ENCODE measurements at places on chromosomes 6 and 20.
A peak's percentile ranks its signal among the peaks of the same experiment; 100 is the strongest.

DNA sequence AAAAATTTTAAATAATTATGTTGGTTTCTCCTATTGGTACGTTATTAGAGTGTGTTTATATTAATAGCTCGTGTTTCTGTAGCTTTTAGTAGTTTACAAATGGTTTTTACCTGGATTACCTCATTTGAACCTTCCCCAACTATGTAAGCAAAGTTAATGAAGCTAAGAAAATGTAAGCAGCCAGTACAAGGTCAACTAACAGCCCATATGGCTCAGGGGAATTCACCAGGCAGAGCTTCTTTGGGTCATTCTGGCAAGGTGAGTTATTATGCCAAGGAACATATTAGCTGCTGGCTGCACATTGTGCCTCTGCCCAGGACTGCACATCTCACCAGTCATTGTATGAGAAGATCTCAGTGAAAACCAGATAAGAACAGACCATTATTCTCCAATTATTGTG is 27.0 kb upstream of the MARCKS start:
- DNase-seq: no peak

DNA sequence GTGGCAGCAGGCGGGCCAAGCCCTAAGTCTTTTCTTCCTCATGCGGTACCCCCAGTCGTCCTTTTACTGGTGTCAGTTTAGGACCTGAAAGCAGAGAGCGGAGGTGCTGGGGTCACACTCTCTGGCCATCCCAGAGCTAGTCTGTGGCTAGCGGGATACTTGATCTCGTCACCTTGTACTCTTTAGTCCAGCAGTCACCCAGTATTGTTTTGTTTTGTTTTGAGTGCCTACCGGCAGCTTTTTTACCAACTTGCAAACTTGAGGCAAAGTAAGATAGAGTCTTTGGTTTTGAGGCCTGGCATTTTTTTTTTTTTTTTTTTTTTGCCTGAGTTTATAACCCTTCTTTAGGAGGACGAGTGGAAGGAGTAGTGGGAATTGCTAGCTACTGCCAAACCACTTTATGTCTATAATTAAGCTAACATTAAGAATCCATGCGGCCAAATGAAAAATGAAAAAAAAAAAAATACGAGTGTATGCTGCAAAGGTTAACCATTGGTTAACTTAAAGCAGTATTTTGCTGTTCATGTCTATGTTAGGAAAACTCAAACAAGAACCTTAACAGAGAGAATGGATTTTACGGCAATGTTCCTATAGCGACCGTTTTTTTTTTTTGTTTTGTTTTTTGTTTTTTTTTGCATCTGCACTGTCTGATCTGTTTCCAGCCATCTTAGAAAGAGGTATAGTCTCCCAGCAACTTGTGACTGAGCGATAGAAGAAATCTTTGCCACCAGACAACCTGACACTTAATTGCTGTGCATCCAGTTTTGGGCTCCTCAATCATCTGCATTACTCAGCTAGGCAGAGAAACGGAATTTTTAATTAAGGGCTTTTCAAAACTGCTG is 56.9 kb downstream of the FAM217A start:
- no peak for DNase-seq

GRCh38 chr6:44201200-44201599 is 15.5 kb upstream of the MYMX start:
- no peak for DNase-seq

GRCh38 chr6:89022798-89023197 is 57.8 kb upstream of the PNRC1 start:
- no peak for DNase-seq

GRCh38 chr6:27700337-27700736 is 211.9 kb downstream of the OR2B2 start:
- peak; percentile 53 for DNase-seq

DNA sequence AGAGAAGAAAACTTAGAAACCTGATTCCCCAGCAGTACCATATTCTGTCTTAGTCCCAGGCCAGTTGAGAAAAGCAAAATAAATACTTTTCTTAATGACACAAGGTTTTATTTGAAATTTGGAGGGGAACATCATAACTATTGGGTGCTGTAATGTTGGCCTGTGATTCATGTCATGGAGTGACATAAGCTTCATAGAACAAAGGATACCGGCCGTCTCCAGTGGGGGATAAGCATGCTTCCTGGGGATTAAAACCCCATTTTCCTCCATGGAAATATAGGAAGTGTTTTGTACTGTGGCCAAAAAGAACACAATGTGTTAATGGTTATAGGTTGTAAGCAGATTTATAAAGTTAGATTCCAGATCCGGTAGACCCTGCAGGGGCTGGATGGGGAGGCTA is 18.0 kb downstream of the MTHFD1L start:
- DNase-seq: no peak

GRCh38 chr6:12149944-12150510 is 137.9 kb downstream of the HIVEP1 start:
- no peak for DNase-seq

- DNase-seq: no peak
Observed at GRCh38 chr6:19827903-19828302, 9.3 kb upstream of the ID4 start.
